ENCODE measurements at places on chromosomes 3 and 15.

DNA sequence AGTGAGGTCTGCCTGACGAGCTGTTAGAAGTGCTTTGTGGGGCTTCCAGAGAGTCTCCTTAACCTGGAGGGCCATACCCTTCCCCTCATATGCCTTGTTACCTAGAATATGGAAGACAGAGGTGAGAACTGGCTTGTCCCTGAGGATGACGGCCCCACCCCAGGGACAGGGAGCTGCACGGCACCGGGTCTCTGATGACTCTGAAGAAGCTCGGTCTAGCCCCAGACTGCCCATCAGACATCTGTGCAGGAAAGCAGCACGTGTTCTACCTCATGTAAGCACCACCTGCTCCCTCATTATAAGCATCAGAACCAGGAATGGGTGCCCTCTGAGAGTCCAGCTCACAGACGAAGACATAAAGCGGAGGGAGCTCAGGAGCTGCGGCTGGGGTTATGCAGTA, 18.0 kb downstream of the MYO5C start:
- H3K27me3 ChIP-seq, result peaks cover 6% of the 10 kb centered on the region
- H3K4me3 ChIP-seq, result no peak overlapping the region
- H3K4me1 ChIP-seq, result no peaks in the 10 kb centered on the region
- no peak overlapping the region for H3K27ac ChIP-seq
- no peaks in the 10 kb centered on the region for H3K36me3 ChIP-seq
- DNase-seq, result no peak

DNA sequence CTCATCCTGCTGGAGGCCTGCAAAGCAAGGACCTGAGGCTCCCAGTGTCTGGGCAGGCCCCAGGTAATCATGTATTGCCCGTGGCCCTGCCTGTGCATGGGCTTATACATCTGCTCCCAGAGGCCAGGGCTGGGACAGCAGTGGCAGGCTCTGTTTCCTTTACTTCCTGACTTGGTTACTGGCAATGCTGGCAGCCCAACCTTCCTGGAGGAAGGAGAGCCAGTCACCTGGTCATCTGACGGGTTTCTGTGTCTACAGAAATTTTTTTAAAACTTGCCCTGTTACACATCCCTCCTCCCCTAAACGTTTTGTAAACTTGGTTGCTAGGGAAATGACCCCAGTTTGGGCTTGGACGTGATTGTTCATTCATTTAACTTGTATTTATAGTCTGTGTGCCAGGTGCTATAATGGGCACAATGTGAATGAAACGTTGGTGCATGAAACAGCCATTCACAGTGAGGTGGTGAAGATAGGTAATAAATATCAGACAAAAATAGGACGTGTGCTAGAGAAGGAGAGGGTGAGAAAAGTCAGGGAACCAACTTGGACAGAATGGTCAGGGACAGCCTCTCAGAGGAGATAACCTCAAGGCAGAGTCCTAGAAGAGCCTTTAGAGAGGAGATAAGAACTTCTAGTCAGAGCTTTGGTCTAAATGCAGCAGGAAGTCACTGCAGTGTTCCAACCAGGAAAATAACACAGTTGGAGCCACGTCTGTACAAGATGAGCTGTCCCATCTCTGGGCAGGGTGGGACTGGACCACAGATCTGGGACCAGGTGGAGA, 14.1 kb downstream of the TEX264 start:
- no peak for DNase-seq
- H3K27ac ChIP-seq, result peak overlapping the region; percentile 94
- peaks cover 63% of the 10 kb centered on the region for H3K4me1 ChIP-seq
- H3K4me3 ChIP-seq, result peak overlapping the region; percentile 77
- no peaks in the 10 kb centered on the region for H3K27me3 ChIP-seq

- DNase-seq, result no peak
- H3K27me3 ChIP-seq, result no peaks in the 10 kb centered on the region
- no peak overlapping the region for H3K4me3 ChIP-seq
- no peak overlapping the region for H3K27ac ChIP-seq
These were observed 307.4 kb upstream of the COL8A1 start for GRCh38 chr3:99330924-99331532.

DNA sequence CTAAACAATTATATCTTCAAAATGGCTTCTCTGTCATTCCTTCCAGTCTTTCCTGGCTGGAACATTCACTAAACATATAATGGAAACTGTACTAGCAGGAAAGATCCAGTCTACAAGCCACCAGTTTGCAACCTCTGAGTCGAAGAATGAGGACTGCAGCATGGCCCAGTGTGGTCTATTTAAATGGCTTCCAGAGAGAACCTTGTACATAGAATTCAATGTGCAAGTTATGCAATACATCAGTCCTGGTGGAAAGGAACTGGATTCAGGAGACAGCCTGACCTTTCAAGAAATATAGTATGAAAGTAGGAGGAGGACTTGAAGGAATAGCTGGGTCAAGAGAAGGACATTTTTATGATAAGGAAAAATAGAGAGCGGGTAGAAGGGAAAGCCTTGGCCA, 49.9 kb downstream of the NEK10 start:
- no peak overlapping the region for H3K4me3 ChIP-seq
- no peaks in the 10 kb centered on the region for H3K4me1 ChIP-seq
- no peak for DNase-seq
- H3K27me3 ChIP-seq, result no peaks in the 10 kb centered on the region
- H3K36me3 ChIP-seq, result no peaks in the 10 kb centered on the region

DNA sequence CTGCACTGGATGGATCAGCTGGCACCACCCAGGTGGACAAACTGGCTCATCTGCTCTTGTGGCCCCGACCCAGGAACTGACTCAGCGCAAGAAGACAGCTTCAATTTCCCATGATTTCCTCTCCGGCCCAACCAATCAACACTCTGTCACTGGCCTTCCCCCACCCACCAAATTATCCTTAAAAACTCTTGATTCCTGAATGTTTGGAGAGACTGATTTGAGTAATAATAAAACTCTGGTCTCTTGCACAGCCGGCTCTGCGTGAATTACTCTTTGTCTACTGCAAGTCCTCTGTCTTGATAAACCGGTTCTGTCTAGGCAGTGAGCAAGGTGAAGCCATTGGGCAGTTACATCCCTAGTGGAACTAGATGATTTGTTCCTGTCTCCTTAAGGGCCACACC, 16.1 kb downstream of the BDH1 start:
- H3K27ac ChIP-seq, result no peak overlapping the region
- H3K4me3 ChIP-seq, result no peak overlapping the region
- DNase-seq, result no peak
- H3K36me3 ChIP-seq, result peaks cover 37% of the 10 kb centered on the region

- peaks cover 7% of the 10 kb centered on the region for H3K27me3 ChIP-seq
- peaks cover 8% of the 10 kb centered on the region for H3K4me1 ChIP-seq
- no peak overlapping the region for H3K27ac ChIP-seq
- H3K4me3 ChIP-seq, result no peak overlapping the region
These were observed 24.1 kb upstream of the MITF start for GRCh38 chr3:69715204-69715603.

DNA sequence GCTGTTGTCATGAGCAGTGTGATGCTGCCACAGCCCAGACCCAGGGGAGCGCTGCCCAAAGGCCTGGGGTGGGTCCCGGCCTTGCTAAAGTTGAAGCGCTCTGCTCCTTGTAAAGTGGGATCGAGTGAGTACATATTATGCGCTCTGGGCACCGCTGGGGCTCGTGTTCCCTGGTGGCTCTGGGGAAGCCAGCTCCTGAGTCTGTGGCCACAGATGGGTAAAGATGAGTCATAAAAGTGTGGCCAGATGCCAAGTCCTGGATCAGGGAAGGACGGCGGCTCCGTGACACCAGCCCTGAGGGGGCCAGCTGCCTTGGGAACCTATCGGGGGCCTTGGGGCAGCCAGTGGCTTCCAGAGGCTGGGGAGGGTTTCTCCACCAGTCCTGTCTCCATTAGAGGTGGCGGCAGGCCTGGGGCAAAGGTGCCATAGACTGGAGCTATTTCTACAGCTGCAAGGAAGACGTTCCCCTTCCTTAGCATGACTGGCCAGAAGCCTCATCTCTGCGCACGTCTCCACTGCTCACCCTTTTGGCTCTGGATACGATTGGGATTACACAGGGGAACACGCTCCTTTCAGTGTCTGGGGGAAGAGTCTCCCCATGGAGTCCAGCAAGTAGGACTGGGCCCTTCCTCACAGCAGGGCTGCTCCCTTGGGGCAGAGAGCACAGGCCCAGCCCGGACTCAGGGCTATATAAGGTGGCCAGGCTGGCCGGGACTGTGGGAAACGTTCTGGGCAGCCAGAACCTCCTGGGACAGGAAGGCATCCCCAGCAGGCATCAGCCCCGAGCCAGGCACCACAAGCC, 1.2 kb upstream of the ITIH4 start:
- peaks cover 6% of the 10 kb centered on the region for H3K36me3 ChIP-seq
- no peak for DNase-seq
- H3K27ac ChIP-seq, result no peak overlapping the region
- no peak overlapping the region for H3K4me3 ChIP-seq
- peaks cover 4% of the 10 kb centered on the region for H3K4me1 ChIP-seq

DNA sequence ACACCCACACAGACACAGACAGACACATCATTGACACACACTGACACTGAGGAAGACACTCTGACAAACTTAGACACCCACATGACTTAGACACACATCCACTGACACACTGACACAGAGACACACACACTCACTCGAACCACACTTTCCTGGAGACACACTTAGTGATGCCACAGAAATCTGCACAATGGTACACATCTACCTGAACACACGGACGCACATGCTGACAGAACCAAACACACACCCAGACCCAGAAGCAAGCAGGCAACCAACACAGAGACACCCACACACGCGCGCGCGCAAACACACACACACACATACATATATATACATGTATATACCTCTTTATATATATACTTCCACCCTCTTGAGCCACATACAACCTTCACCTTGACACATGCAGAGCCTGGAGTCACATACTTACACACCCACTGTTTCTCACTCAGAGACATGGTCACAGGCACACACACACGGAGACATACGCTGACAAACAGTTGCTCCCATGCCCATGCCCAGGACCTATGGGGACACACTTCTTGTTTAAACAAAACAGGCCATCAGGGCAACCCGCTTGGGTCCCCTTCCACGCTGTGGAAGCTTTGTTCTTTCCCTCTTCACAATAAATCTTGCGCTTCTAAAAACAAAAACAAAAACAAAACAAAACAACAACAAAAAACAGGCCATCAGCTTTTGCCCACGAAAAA, 913 bp upstream of the SCN5A start:
- H3K27me3 ChIP-seq, result peaks cover 15% of the 10 kb centered on the region
- peaks cover 2% of the 10 kb centered on the region for H3K36me3 ChIP-seq
- no peak overlapping the region for H3K27ac ChIP-seq
- no peak for DNase-seq
- peaks cover 8% of the 10 kb centered on the region for H3K4me1 ChIP-seq

DNA sequence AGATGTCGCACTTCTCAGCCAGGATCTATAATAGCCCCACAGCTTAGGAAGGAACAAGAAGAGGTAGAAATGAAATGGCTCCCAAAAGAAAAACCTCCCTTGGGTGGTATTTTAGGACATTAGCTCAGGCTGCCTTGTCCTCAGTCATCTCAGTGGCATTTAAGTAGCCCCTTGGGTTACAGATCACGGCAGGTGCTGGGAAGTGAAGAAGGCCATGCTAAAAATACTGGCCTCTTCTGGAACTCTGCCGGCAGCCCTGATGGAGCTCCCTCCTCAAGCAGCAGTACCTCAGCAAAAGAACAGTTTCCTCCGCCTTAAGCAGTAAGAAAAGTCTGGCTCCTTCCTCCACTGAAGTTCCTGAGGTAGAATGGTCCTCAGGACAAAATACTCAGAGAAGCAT, 7.3 kb upstream of the TPM1 start:
- no peak overlapping the region for H3K27ac ChIP-seq
- no peaks in the 10 kb centered on the region for H3K36me3 ChIP-seq
- H3K4me1 ChIP-seq, result no peaks in the 10 kb centered on the region
- H3K4me3 ChIP-seq, result no peak overlapping the region

GRCh38 chr15:51861557-51862359, 32.3 kb downstream of the TMOD3 start:
- H3K4me1 ChIP-seq, result peaks cover 18% of the 10 kb centered on the region
- H3K27me3 ChIP-seq, result no peaks in the 10 kb centered on the region
- peaks cover 48% of the 10 kb centered on the region for H3K36me3 ChIP-seq
- no peak overlapping the region for H3K27ac ChIP-seq

DNA sequence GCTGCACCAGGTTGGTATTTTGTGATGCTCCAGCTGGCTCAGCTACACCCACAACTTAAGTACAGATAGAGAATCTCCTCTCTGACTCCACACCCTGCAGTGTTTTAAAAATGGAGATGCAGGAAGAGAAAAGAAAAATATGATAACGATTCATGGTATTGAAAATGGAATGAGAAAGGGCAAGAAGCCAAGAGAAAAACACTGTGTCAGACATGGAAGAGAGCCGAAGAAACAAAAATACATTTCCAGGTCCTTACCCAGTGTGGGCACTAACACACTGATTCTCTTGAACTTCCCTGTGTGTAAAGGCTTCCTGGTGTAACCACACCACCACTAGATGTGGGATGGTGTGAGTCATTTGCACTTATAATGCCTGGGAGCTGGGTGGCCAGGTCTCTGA, 93.1 kb downstream of the GMPS start:
- H3K27me3 ChIP-seq, result no peaks in the 10 kb centered on the region
- peaks cover 2% of the 10 kb centered on the region for H3K36me3 ChIP-seq
- no peak for DNase-seq
- no peaks in the 10 kb centered on the region for H3K4me1 ChIP-seq
- H3K4me3 ChIP-seq, result no peak overlapping the region

DNA sequence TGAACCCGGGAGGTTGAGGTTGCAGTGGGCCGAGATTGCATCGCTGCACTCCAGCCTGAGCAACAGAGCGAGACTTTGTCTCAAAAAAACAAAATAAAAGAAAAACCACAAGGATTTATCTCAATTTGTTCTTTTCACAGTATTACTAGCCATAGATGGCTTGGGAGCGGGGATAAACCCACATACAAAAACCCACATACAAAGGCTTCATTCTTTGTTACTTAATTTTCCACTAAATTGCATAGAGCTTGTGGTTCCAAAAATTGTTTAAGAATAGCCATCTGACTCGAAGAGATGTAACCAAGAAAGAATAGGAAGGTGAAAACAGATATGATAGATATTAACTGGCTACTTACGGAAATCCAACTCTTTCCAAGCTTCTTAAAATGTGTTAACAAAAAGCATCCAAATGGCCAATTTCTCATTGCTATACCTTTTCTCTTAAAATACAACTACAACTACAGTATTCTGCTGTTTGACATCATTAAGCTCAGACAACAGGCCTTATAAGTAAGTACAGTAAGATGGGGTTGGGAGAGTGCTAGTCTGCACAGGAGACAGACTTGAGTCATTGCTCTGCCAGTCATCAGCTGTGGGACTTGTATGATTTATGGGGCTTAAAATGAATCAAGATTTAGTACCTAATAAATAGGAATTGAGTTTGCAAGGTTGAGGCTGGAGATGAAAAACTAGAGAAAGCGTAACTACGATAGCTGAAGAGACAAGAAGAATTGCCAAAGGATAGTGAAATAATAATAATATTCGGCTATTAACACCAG, 96.6 kb upstream of the PLXND1 start:
- H3K4me1 ChIP-seq, result peaks cover 8% of the 10 kb centered on the region
- no peak for DNase-seq
- no peak overlapping the region for H3K4me3 ChIP-seq
- no peak overlapping the region for H3K27ac ChIP-seq
